ENCODE measurements at places on chromosomes 1 and 21. TPM values are rescaled to one million over a fixed set of nuclear protein-coding genes. Genes with fewer than 3 reads are reported as not detected.

SPOCD1 gene
- total RNA-seq, result not detected

RSPH1 gene
- total RNA-seq, result 0.94 TPM

POU3F1 gene
- total RNA-seq, result 0.09 TPM

DNA sequence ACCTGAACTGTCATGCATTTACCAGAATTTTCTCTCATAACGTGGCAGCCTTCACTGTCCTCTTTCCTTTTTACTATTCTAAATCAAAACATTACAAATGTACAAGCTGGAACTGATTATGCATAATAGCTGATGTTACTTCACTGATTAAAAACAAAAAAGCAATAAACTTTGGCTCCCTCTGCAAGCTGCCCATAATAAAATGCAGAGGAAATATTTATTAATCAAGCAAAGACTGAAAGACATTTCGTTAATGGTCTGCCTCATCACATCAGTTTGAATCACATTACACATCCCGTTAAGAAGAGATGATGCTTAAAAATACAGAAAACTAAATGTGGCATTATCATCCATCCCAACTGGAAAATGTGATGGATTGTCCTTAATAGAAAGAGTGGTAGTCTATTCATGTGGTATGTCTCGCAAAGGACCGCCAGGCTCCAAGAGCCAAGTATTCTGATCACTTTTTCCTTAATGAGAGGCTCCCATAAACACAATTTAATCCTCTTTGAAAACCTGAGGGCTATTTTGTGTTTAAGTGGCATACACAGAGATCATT, 225.3 kb downstream of the RGS7 start:
- no peak for DNase-seq

GRCh38 chr1:163291461-163291860, 30.3 kb upstream of the NUF2 start:
- no peak for DNase-seq

DNA sequence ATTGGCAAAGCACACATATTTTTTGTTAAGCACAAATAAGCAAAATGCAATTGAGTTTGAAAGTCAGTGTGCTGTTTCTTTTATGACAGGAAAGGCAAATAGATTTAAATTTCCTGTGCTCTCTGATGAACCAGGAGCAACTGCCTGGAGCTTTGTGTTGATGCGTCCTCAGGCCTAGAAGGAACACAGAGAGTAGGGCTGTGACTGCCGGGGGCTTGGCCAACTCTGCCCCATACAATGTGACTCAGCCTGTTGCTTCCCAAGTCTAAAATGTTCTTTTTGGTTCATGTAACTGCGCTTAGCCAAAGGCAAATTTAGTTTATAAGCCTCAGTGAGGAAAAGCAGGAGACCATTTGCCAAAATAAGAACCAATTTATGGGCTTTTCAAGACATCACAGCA, 37.5 kb downstream of the TOR1AIP2 start:
- no peak for DNase-seq

GRCh38 chr1:209516771-209517680, 66.5 kb upstream of the CAMK1G start:
- no peak for DNase-seq

Measured in pancreas (tissue), 10 donors.